AG08395 (cell line): ENCODE measurements at places on chromosomes 4 and X.

DNA sequence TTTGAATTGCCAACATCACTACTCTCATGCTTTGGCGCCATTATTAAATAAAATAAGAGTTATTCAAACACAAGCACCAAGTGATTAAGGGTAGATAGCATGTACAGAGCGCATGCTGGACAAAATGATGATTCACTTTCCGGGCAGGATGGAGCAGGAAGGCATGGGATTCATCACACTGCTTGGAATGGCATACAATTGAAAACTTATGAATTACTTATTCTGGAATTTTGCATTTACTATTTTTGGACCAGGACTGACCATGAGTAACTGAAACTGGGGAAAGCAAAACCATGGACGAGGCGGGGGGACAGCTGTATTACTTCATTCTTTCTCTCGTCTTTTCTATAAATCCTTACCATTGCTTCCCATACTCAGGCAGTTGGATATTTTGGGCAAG lies 28.5 kb upstream of the FGF5 start:
- DNase-seq: peak; percentile 78

DNA sequence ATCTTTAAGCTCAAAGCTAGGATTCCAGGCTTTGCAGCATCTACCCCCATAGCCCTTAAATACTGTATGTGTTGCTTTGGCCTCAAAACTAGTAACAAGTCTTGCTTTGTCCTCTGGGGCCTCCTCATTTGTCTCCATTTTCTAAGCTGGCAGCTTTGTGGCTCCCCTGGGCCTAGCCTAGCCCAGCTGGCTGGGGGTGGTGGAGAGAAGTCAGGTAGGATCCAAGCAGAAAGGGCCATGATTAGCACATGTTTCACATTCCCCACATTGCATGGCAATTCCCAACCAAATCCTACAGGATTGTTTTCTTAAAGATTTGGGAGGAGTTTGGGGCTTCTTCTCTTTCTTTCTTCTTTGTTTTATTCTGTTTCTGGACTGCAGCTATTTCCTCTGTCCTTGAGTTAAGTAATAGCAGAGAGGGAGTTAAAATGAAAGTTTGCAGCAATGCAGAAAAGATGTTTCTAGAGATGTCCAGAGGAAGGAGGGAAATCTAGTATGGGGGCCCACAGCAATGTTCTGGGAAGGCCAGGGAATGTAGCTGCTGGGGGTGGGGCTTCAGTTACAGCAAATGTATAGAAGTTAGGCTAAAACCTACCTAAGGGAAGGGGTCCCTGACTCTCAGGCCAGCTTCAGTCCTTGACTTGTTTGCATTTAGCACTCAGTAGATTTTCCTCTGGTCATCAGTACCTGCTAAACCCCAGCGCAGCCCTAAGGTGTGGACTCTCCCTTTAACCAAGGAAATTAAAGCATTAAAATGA lies 92.1 kb downstream of the SHROOM4 start:
- DNase-seq: no peak

DNA sequence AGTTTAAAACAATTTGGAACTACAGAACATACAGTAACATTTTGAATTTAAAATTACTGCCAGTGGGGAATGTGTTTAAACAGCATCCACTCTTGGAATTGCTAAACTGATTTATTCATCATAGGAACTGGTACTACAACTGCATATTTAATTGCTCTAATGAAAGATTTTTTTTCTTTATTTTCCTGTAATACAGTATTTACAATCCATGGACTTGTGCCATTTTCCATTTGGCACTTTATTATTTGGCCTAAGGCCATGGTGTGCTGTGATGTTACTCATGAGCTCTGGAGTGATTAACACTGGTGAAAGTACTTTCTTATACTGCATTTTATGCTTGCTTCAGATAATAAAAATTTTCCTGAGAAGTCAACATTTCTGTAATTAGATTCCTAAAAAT lies 69.7 kb upstream of the NUDT6 start:
- DNase-seq: no peak

DNA sequence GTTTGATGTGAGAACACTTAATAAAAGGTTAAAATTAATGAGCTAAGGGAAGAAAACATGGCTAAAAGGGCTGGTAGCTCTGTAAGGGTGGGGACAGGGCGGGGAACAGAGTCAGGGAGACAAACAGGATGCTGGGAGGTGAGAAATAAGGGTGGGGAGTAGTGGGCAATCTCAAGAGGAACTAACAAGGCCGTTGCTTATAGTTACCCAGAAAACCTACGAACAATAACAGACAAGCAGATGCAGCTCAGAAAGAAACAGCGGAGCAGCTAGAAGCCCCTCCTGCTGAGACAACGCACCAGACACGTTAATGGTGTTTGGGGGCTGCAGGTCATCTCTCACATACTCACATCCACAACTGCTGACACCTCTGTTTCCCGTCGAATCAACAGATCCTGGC lies 9.7 kb upstream of the KLF3 start:
- DNase-seq: no peak

DNA sequence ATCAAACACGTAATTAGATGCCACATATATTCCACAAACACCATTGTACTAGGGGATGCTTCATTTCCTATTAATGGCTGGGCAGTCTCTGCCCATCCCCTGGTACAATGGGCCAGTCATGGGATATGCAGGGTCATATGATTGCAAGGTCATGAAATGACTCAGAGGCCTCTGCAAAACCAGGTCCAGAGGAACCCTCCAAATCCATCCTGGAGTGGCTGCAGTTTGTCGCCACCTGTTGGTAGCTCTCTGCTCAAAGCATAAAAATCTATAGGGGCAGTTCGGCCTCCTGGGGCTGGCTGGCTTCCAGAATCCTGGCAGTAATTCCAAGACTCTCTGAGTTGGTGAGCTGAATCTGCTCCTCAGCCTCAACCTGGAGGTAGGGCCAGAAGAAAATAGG lies 22.9 kb upstream of the PUDP start:
- no peak for DNase-seq

DNA sequence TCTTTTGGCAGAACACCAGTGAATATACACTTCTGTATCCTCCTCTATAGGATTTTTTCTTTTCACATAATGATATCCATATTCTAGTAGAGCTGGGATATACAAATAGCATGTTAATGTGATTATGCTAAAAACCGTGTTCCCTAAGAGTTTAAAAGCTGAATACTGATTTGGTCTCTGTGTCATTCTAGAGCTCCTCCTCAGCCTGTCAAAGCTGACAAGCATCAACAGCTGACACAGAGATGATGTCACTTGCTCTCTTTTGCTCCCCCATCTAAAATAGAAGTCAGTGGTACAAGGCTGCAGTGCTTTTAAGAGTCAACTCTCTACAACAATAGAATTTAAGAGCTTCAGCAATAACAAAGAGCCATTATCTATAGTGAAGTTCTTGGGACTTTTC lies 17.1 kb upstream of the HERC3 start:
- no peak for DNase-seq

GRCh38 chr4:183097231-183098018 lies 1.6 kb upstream of the WWC2 start:
- DNase-seq: no peak

DNA sequence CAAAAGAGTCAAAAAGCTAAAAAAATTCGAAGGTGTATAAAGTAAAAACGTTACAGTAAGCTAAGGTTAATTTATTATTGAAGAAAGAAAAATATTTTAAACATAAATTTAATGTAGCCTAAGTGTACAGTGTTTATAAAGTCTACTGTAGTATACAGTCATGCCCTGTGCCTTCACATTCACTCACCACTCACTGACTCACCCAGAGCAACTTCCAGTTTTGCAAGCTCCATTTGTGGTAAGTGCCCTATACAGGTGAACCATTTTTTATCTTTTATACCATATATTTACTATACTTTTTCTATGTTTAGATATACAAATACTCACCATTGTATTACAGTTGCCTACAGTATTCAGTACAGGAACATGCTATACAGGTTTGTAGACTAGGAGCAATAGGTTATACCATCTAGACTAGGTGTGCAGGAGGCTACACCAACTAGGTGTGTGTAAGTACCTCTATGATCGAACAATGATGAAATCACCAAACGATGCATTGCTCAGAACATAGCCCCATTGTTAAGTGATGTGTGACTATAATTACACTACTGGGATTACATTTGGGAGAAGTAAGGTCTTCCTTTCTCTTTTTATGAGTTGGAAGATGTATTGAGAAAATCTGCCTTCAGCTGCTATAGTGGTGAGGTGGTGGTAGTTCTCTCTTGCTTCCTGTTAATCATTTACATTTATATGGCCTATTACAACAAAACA lies 27.2 kb downstream of the TMSB4X start:
- DNase-seq: no peak

- DNase-seq: no peak
Observed at GRCh38 chr4:1317177-1318045, 27.7 kb downstream of the MAEA start.

- no peak for DNase-seq
Observed at GRCh38 chrX:24862343-24862742, 153.4 kb downstream of the ARX start.

DNA sequence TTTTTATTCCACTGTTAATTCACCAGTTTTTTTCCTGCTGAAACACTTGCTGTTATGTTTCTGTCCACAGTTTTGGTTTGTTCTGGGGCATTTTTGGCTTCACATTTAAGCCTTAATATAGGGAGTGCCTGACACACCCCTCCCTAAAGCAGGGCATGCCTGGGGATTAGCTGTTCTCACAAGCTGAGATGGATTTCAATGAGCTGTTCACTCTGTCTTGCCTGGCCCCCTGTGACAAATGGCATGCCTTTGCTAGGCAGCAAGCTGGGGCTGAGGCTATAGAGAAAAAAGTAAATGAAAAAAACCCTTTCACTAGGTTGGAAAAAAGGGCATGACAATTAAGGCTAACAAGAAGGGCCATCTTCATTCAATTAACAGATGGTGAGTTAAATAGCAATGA lies 22.4 kb downstream of the LPAR4 start:
- DNase-seq: no peak

DNA sequence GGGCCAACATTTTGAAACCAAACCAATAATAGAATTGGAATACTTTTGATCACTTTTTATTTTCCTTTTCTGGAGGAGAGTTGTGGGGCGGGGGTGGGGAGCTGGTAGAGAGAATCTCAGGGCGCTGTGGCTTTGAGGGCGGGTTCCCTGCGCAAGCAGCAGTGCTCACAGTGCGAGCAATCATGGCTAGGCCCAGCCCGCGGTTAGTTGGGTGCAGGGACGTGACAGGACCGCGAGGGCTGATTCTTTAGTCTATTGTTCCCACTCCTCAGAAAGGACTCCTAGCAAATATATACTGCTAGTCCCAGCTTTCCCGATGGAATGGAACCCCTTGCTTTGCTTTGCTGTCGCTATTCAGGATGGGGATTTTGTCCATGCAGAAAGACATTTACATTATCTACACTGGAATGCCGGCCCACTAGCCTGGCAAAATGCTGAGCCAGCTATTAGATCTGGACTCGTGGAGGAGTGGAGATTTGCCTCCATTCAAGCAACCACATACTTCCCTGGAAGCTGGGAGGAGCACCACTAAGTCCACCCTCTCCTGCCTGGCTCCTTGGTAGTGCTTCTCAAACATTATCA lies 23.9 kb upstream of the APLN start:
- DNase-seq: no peak

DNA sequence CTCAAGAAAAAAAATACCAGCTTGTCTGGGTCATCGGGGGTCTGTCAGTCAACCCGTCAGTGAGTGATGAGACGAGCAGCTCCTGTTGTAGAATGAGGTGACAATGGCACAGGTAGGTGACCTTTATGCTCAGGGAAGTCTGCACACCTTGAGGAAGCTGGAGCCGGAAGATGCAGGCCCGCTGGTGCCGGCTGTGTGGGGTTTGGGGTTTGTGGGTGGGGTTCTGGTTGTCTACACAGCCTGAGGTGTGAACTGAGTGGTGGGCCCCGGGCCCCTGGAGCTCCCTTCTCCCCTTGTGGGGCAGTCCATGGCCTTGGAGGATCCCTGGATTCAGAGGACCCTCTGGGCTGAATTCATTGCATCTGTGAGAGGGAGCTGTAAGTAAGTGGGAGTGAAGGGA lies 75.5 kb downstream of the SORCS2 start:
- DNase-seq: no peak

DNA sequence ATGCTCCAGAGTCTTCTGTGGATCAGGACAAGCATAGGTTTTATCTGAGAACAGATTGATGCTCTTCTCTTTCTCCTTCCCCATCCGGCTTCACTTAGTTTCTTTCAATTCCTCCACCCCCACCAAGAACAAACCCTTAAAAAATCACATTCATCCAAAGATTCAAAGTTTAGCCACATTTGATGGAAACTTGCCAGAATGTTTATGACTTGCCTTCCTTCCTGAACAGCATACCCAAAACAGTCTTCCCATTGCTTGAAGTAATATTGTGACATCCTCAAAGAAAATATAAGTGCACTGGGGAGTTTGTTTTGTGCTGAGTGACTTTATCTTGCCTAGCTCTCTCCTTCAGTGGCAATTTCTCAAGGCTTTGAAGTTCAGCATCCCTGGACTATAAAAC lies 83.0 kb downstream of the MAGEB17 start:
- DNase-seq: no peak

GRCh38 chr4:70640192-70640591 lies 11.6 kb downstream of the ENAM start:
- no peak for DNase-seq

GRCh38 chr4:73661646-73662119 lies 41.4 kb upstream of the RASSF6 start:
- peak; percentile 89 for DNase-seq

GRCh38 chr4:98626350-98626749 lies 32.1 kb downstream of the TSPAN5 start:
- peak; percentile 85 for DNase-seq

- DNase-seq: no peak
Observed at GRCh38 chrX:155086961-155087735, 15.8 kb downstream of the BRCC3 start.

DNA sequence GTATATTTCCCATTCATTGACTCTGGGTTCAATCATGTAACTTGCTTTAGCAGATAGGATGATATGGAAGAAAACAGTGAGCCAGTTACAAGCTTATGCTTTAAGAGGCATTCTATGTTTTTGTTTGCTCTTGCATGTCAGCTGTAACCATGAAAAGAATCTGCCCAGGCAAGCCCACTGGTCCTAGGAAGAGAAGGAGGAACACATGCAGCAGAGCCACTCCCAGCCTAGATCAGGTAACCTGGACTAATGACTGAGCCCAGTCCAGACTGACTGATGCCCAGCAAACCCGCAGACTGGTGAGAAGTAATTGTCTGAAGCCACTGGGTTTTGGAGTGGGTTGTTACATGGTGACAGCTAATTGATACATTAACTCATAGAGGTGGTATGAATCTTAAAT lies 167.9 kb downstream of the COL4A6 start:
- DNase-seq: no peak

GRCh38 chr4:119207051-119207450 lies 5.5 kb upstream of the USP53 start:
- peak; percentile 37 for DNase-seq

DNA sequence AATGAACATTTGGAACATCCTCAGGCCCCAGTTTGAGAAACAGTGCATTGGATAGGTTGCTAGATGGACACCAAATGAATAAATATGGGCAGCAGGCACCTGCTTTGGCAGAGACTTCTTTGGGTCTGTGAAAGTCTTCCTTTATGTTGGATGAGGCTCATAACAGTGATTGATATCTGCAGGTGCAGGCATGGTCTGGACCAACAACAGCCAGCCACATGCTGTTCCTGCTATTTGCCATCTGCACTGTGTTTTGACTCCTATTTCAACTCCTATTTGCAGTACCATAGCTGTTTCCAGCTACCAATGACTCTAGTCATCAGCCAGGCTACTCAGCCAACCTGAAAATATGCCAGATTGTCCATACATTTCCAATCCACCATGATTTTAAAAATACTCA lies 60.9 kb downstream of the ANAPC4 start:
- no peak for DNase-seq
